Hypothalamus (tissue), 51 donors: ENCODE measurements at places on chromosomes 2 and 18.

DNA sequence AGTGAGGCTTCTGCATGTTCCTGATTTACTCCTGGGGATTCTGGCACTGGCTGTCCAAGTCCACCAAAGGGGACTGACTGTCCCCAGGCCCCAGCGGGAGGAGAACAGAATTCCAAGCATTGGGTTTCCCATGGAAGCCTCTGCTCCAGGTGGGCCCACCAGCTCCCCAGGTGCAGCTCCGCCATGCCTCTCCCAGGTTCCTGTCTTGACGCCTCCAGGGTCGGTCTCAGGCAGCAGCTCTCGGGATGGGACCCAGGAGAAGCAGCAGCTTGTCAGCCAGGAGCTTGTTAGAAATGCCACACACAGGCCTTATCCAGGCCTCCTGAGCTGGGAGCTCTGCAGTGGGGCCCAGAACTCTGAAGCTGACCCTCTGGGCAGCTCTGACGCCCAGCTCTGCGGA lies 47.9 kb downstream of the DCDC2C start:
- no peak for DNase-seq

GRCh38 chr2:167293943-167294775 lies 405.9 kb downstream of the XIRP2 start:
- DNase-seq: peak; percentile 11

DNA sequence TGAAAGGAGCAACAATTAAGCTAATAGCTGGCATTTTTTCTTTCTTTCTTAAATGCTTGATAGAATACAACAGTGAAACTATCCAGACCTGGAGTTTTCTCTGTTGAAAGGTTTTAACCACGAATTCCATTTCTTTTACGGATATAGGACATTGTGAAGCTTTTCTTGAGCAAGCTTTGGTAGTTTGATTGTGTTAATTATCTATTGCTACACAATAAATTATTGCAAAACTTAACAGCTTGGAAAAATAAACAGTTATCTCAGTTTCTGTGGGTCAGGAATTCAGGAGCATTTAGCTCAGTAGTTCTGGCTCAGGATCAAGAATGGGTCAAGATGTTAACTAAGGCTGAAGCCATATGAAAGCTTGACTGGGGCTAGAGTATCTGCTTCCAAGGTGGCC lies 11.7 kb downstream of the PHOSPHO2 start:
- no peak for DNase-seq

- DNase-seq: no peak
These were observed 72.1 kb upstream of the NOSTRIN start for GRCh38 chr2:168730344-168730743.

DNA sequence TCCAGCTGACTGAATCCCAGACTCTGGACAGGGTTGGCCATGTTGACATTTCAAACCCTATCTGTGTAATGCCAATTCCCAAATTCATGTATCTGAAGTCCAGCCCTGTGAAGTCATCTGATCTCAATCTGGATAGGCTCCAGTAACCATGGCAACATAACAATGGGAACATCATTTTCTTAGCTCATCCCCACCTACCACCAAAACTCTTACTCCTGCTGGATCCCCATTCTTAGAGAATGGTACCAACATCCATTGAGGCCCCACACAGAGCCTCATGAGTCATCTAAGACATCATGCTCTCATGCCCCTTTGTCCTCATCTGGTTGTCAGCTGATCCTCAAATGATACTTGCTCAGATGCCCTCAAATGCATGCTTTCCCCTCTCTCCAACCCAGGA lies 58.9 kb upstream of the TEX51 start:
- DNase-seq: no peak

DNA sequence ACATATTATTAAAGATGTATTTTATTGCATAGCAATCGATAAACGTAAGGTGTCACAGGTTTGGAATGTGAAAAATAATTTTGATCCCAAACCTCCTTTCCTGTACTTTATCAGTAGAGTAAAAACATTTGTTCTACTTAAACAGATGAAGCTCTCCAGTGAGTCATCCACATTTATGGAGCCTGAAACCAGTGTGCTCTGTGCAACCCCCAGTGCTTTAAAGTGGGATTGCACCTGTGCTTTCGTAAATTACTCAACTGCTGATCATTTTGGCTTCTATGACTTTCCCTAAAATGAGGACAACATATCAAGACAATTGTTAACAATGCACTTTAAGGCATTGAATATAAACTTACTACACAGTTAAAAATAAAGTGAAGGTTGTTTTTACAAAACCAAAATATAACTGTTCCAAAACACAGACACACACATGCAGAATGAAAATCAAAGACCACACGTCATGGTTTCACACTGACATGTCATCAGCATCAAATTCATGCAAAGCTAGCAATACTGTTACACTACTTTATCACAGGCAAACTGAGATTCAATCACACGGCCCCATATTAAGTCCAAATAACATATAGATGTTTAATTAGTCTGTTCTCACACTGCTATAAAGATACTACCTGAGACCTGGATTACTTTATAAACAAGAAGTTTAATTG lies 9.7 kb downstream of the TMEM18 start:
- no peak for DNase-seq

DNA sequence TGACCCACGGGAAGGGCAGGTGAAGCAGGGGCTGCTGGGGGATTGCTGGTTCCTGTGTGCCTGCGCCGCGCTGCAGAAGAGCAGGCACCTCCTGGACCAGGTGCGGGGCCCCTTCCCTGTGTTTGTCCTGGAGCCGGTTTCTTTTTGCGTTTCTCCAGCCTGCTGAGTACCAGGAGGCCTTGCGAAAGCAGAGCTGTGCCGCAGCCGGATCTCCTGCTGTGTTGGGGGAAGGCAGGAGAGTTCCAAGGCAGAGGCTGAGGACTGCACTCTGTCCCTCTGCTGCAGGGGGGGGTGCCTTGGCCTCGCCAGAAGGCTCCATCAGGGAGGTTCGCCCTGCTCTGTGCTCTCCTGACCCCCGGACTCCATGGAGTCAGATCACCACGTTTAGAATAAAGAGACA lies 2.8 kb downstream of the CAPN10 start:
- DNase-seq: no peak

DNA sequence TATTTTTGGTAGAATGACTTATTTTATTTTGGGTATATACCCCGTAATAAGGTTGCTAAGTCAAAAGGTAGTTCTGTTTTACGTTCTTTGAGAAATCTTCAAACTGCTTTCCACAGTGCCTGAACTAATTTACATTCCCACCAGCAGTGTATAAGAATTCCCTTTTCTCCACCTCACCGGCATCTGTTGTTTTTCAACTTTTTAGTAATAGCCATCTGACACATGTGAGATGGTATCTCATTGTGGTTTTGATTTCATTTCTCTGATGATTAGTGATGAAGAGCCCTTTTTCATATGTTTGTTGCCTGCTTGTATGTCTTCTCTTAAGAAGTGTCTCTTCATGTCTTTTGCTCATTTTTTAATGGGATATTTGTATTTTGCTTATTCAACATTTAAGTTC lies 215.2 kb upstream of the TFPI start:
- DNase-seq: no peak

GRCh38 chr2:147824620-147825019 lies 20.2 kb upstream of the ACVR2A start:
- no peak for DNase-seq

DNA sequence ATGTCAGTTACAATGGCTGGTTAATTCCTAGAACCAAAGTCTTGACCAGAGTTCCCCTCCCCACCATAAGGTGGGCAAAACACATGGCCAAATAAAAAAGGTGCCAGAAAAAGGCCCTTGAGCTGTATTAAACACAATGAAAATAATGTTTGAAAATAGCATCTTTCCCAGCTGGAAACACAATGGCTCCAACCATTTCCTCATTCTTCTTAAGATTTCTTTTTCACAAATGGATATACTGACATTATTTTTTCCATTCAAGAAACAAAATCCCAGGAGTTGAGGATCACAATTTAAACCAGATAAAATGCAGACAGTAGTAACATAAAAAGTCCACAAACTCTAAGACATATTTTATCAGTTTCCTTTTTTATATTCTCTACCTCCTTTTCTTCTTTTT lies 143.8 kb downstream of the EXOC6B start:
- DNase-seq: no peak

GRCh38 chr2:233010569-233011267 lies 2.3 kb downstream of the NGEF start:
- DNase-seq: no peak

GRCh38 chr2:193693758-193694157 lies 1499.0 kb upstream of the TMEFF2 start:
- DNase-seq: no peak

GRCh38 chr2:59232394-59233165 lies 991.5 kb upstream of the FANCL start:
- DNase-seq: no peak

DNA sequence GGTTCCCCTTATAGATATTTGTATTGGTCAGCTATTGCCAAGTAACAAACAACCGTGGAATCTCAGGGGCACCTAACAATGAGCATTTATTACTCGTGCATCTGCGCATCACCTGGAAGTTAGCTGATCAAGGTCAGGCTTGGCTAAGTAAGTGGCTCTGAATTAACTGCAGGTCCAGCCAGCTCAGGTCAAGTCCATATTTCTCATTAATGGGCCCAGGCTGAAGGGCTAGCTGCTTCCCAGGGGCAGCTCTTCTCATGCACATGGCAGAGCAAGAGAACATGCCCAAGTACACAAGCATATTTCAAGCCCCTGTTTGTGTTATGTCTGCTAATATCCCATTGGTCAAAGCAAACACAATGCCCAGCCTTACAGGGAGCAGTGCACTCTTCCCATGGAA lies 7.8 kb upstream of the DGUOK start:
- DNase-seq: no peak
